ENCODE measurements at places on chromosomes 11 and 22.

- DNase-seq = no peak
Measured at GRCh38 chr11:27477243-27477642, 4.7 kb upstream of the LGR4 start.

GRCh38 chr11:120389693-120390584 is 53.7 kb downstream of the ARHGEF12 start:
- no peak for DNase-seq

DNA sequence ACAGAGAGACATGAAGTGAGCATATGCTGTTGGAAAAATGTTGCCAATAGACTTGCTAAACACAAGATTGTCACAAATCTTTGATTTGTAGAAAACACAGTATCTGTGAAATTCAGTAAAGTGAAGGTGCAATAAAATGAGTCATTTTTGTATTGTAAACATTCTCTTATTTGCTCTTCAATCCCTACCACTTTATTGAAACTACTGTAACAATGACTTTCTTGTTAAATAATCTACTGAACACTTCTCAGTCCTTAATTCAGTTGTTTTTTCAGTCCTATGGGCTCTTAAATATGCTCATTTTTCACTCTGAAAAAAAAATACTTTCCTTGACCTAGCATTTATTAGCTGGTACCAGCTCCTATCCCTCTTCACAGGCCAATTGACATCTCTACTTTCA is 531.9 kb downstream of the DLG2 start:
- DNase-seq = no peak

GRCh38 chr11:111450480-111451320 is 61.5 kb downstream of the BTG4 start:
- no peak for DNase-seq

GRCh38 chr22:21811982-21812381 is 55.5 kb downstream of the MAPK1 start:
- no peak for DNase-seq

- DNase-seq = no peak
Measured at GRCh38 chr11:44775366-44775984, 48.7 kb downstream of the TSPAN18 start.

DNA sequence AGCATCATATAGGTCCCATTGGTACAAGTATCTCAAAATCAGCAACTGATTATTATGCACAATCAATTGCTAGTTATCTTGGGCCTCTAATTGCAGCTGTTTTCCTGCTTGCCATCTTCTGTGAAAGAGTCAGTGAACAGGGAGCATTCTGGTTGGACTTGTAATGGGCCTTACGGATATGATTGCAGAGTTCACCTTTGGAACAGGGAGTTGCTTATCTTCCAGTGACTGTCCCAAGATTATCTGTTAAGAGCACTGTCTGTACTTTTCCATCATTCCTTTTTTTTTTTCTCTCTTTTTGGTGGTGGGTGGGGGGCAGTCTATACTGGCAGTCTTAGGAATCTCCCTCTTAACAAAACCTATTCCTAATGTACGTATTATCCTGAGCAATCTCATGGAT is 17.8 kb downstream of the OR8G5 start:
- no peak for DNase-seq

DNA sequence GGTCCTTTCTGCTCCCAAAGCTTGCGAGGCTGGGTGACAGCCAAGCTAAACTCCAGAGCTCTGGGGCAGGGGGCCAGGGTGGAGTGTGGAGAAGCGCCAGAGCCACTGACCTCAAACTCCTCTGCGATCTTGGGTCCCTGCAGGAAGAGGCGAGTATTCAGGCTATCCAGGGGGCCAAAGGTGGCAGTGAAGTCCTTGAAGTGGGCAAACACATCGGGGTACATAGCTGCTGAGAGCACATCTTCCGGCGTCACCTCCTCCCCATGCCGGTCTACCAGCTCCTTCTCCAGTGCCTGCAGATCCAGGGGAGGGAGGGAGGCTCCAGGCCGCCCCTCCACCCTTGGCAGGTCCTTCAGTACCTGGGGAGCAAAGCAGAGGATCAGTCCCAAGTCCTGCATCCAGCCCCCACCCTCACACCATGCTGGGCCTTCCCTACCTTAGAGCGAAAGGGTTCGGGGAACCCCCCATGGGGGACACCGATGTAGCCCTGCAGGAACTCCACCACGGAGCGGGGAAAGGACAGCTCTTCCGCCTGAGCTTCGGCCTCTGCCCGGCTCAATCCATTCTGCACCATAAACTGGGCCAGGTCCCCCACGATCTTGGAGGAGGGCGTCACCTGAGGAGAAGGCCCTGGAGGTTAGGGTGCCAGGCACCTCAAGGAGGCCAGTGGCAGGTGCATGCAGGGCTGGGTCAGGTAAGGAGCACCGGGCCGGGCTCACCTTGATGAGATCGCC is 6.4 kb downstream of the RCE1 start:
- no peak for DNase-seq

GRCh38 chr11:116702772-116703385 is 69.9 kb downstream of the BUD13 start:
- DNase-seq = no peak

All from T-helper 2 cell treated with Interferon-gamma antibody and Interleukin-4, amounts not matched to agents 5 μg/mL and 100 μg/mL, for 36 hours (primary cell).